Cardiac septum (tissue), 1 donor: ENCODE measurements at places on chromosomes 11 and 22. TPM values are rescaled to one million over a fixed set of nuclear protein-coding genes. Genes with fewer than 3 reads are reported as not detected.

GRCh38 chr11:99019696-99020095, 1.1 kb upstream of the CNTN5 start:
- no peak for DNase-seq

- no peak for DNase-seq
These were observed 1.3 kb upstream of the DKK3 start for GRCh38 chr11:12009617-12010321.

- DNase-seq = no peak
These were observed 28.5 kb downstream of the RSPH14 start for GRCh38 chr22:23113067-23113846.

DNA sequence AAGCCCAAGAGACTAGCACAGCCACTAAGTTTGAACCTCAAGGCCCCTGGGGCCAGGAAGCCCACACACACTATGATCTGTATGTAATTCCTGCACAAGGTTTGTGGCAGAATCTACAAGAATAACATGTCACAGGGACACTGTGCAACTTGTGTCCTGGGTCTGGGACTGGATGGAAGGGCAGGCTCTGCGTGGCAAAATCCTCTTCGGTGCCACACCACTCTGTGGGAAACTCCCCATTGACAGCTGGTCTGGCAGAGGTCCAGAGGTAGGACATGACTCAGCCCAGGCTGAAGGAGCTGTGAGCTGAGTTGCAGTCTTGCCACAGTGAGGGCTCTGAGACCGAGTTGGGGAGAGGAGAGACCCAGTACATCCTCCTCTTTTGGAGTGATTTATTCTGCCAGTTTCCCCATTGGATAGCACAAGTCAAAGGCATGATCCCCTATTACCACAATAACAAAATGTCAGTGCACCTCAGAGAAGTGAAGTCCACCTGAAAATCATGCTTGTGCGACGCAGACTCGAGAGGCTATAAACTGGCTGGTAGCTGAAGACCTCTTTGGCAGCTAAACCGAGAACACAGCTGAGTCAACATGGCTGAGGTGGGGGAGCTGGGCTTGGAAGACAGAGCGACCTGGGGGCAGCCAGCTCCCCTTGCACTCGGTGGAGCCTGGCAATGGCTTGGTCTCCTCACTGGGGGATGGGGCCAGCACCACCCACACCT, 23.3 kb upstream of the SERPIND1 start:
- DNase-seq = no peak

DNA sequence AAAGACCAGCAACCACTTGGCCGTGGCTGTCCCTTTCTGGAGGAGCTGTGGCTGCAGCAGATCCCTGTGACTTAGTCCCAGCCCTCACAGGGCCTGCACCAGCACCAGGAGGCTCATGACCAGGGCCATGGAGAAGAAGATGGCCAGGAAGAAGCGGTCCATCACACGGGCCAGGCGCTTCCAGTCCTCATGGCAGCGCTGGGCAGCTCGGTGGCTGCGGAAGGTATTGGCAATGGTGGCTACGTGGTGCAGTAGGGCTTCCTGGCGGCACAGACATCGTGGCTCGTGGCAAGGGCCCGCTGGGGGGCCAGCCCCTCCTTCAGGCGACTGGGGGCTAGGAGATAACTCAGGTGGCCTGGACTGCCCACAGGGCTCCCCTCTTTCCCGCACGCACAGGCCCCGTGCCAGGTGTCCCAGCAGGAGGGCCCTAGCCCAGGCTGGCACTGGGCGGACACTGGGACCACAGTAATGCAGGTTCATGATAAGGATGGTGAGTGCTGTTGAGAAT, 5.1 kb downstream of the CHRNA10 start:
- DNase-seq = peak; percentile 57

- DNase-seq = no peak
These were observed at the start of gene PLAAT2 for GRCh38 chr11:63563201-63564055. Gene PLAAT2, minus strand, starts transcription at chr11:63563379. Its CDS starts 55 bp downstream, at chr11:63563324.

- no peak for DNase-seq
These were observed 26.0 kb downstream of the POU2AF1 start for GRCh38 chr11:111352935-111353710.

The CNGA4 gene
- total RNA-seq = not detected

The PATE4 gene
- not detected for total RNA-seq

The MAJIN gene
- total RNA-seq = not detected

The NEFH gene
- 0.22 TPM for total RNA-seq
